Fibroblast of mammary gland (primary cell): ENCODE measurements at places on chromosomes 4 and X.

- no peak for DNase-seq
These were observed 218.7 kb upstream of the JADE1 start for GRCh38 chr4:128590773-128591172.

GRCh38 chr4:162782778-162783525 lies 383.7 kb downstream of the NAF1 start:
- no peak for DNase-seq

GRCh38 chr4:74109116-74109869 lies 10.3 kb upstream of the CXCL2 start:
- peak; percentile 99 for DNase-seq

- no peak for DNase-seq
These were observed 225.2 kb upstream of the DKK2 start for GRCh38 chr4:107261241-107261874.

GRCh38 chr4:173518425-173519102 lies 11.5 kb downstream of the HAND2 start:
- no peak for DNase-seq

DNA sequence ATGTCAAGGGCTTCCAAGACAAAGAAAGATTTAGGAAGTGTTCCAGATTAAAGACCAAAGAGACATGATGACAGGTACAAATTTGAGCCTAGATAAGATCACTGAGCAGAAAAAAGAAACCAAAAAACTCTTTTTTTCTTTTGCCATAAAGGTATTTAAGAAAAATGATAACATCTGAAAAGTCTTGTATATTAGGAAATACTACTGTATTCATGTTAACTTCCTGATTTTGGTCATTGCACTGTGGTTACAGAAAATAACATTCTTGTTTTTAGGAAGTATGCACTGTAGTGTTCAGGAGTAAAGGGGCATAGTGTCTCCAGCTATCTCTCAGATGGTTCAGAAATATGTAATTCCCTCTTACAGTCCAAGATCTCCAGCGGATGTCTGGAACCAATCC lies 37.1 kb downstream of the RWDD4 start:
- DNase-seq: no peak

DNA sequence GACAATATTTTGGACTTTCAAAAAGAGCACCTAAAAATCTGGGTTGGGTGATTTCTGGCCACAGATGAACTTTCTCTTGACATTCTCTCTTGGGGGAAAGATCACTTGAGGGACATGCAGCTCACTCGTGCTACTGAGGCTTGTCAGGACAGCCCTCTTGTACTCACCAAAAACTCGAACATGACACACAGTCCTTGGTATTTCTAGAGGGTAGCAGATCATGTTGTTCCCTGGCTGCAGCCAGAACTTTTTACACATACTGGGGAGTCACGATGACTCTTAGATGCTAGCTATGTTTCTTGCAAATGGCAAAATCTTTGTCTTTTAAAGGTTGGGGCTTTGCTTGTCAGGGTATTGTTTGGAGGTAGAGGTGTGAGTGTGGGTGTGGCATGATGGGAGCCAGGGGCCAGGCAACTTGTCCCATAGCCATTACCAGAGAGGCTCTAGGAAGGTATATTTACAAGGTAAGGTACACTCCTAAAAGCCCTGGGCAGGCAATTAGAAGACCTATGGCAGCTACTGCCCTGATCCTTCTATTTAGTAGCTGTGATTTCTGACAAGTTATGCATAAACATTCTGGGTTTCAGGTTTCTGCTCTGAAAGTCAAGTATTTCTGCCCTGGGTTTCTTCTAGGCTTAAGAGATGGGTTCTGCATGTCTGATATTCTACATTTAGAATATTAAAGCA lies 241.7 kb upstream of the TLL1 start:
- peak; percentile 68 for DNase-seq

- peak; percentile 8 for DNase-seq
These were observed 9.2 kb upstream of the EOLA1 start for GRCh38 chrX:149531599-149531998.

GRCh38 chrX:107272431-107272921 lies 66.1 kb downstream of the DNAAF6 start:
- peak; percentile 2 for DNase-seq

- DNase-seq: no peak
These were observed 27.2 kb upstream of the JAKMIP1 start for GRCh38 chr4:6227412-6228157.

DNA sequence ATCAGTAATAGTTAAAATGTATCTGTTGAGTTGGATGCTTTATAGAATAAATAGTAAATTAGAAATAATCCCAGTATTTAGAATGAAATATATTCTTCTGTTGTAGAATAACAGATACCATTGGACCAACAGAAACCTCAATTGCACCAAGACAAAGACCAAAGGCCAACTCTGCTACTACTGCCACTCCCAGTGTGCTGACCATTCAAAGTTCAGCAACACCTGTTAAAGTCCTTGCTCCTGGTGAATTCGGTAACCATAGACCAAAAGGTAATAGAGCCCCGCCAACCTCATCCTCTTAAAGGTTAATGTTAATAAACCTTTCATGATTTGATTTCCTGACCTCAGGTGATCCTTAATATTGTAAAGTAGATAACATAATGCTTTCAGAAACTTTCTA lies 73.8 kb downstream of the PAQR3 start:
- no peak for DNase-seq

GRCh38 chr4:183470821-183471220 lies 26.4 kb downstream of the CDKN2AIP start:
- no peak for DNase-seq

- DNase-seq: no peak
These were observed 1.4 kb downstream of the CPLX1 start for GRCh38 chr4:824461-825062.

- DNase-seq: no peak
These were observed 1419.8 kb downstream of the ADGRL3 start for GRCh38 chr4:62619971-62620370.

DNA sequence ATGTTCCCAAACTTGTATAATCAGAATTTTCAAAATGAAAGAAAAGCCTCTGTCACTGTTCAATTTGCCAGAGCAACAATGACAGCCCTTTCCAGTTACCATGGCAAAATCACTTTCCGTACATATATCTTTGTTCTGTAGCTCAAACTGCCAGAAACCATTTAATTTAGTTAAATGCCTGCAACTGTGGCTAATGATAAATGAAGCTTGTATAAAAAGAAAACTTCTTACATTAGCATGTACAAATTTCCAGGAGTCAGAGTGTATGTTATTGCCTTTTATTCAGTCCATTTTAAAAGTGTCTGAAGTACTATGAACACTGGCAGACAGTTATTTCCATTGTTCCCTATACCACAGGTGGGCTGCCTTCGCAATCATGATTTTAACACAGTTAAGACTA lies 30.3 kb downstream of the ARAP2 start:
- DNase-seq: no peak

- DNase-seq: no peak
These were observed 34.3 kb upstream of the PROM1 start for GRCh38 chr4:16118090-16118489.

- no peak for DNase-seq
These were observed 236.7 kb upstream of the JADE1 start for GRCh38 chr4:128572778-128573241.

- DNase-seq: peak; percentile 81
These were observed 66.8 kb downstream of the SOWAHB start for GRCh38 chr4:76830964-76831703.

- DNase-seq: no peak
These were observed 31.8 kb downstream of the RNF150 start for GRCh38 chr4:141101511-141101910.

GRCh38 chr4:150784305-150784704 lies 202.4 kb downstream of the MAB21L2 start:
- DNase-seq: no peak

- DNase-seq: peak; percentile 65
These were observed 80.5 kb downstream of the PRDM5 start for GRCh38 chr4:120842031-120842430.

DNA sequence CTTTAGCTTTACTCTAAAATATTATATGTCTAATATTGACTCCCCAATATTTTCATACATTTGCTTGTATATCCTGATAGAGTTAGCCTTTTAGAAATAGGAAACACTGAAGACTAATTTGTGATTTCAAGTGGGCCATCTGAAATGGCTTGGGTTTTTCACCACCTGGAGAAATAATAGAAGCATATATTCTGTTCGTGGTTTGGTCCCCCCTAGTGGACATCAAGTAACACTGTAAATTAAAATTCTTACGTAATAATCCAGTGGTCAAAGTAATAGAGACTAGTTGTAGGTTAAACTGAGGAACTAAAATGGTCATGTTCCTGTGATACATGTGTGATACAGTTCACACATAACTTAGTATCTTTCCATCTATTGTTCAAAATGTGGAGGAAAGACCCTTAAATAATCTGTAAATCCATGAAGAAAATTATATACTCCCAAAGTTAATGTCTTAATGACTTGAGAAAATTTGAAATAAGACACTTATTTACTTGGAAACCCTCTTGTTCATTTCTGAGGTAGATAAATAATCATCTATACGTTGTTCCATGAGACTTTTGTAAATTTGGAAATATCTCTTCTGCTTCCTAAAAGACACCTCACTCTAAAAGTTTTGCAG lies 79.8 kb upstream of the SMARCAD1 start:
- DNase-seq: peak; percentile 38

GRCh38 chrX:134738986-134739740 lies 80.9 kb upstream of the PLAC1 start:
- no peak for DNase-seq
